Temporal lobe (tissue), 4 donors: ENCODE measurements at places on chromosomes 4 and X. TPM values are rescaled to one million over a fixed set of nuclear protein-coding genes. Genes with fewer than 3 reads are reported as not detected.

Gene TDO2
- not detected for total RNA-seq

Gene RP2
- total RNA-seq, result 12.3 TPM

Gene PRICKLE3
- total RNA-seq, result 0.74 TPM

Gene ANOS1
- 23.4 TPM for total RNA-seq

Gene SCML2
- 9.1 TPM for total RNA-seq

Gene CRMP1
- total RNA-seq, result 551 TPM

Gene GABRB1
- total RNA-seq, result 72.0 TPM

Gene DDX53
- not detected for total RNA-seq

Gene WNK3
- total RNA-seq, result 48.2 TPM

Gene UNC5C
- 14.0 TPM for total RNA-seq

Gene PDE5A
- 14.8 TPM for total RNA-seq

Gene SAGE1
- total RNA-seq, result not detected

Gene DOCK11
- 14.3 TPM for total RNA-seq

Gene SEPSECS
- 8.4 TPM for total RNA-seq

Gene NKX6-1
- not detected for total RNA-seq

Gene LGI2
- 0.98 TPM for total RNA-seq

Gene LEF1
- 7.1 TPM for total RNA-seq

Gene CSTF2
- total RNA-seq, result 15.0 TPM

Gene HSFX2
- not detected for total RNA-seq

Gene PNMA6F
- 0.49 TPM for total RNA-seq

Gene IL2RG
- 0.25 TPM for total RNA-seq

Gene IBSP
- total RNA-seq, result under 0.01 TPM

Gene ENAM
- not detected for total RNA-seq

Gene NR3C2
- total RNA-seq, result 5.2 TPM

Gene CXorf65
- not detected for total RNA-seq

Gene ZNF630
- total RNA-seq, result 5.9 TPM

Gene NAP1L3
- total RNA-seq, result 100 TPM

Gene IL1RAPL1
- 11.1 TPM for total RNA-seq

Gene PNMA5
- total RNA-seq, result 3.0 TPM

Gene CCSER1
- 122 TPM for total RNA-seq

Gene SOWAHB
- total RNA-seq, result 3.9 TPM

Gene FAM9B
- not detected for total RNA-seq

Gene TCEAL8
- total RNA-seq, result 68.1 TPM

Gene IL3RA
- total RNA-seq, result 1.7 TPM

Gene H2BW2
- not detected for total RNA-seq

Gene ASB9
- total RNA-seq, result 0.25 TPM

Gene NLRP2B
- 0.25 TPM for total RNA-seq

Gene MSN
- 21.6 TPM for total RNA-seq

Gene BRS3
- 0.49 TPM for total RNA-seq

Gene SHROOM3
- total RNA-seq, result 11.8 TPM

Gene STK32B
- 53.6 TPM for total RNA-seq

Gene PNCK
- 27.3 TPM for total RNA-seq

Gene REPS2
- 14.8 TPM for total RNA-seq

Gene SPANXN4
- total RNA-seq, result not detected

Gene CXXC4
- total RNA-seq, result 102 TPM

Gene PIM2
- 7.1 TPM for total RNA-seq

Gene GAGE2A
- not detected for total RNA-seq
